Stimulated activated naive CD8-positive, alpha-beta T cell treated with anti-CD3 and anti-CD28 coated beads, Interleukin-15, amount 100 ng/mL, for 72 hours (primary cell): ENCODE measurements at places on chromosomes 1 and 21.
A peak's percentile ranks its signal among the peaks of the same experiment; 100 is the strongest.

GRCh38 chr21:43767984-43768867, 7.9 kb downstream of the CSTB start:
- DNase-seq, result no peak

GRCh38 chr1:28668956-28669723, 556 bp downstream of the GMEB1 start:
- DNase-seq, result peak; percentile 66

GRCh38 chr1:210025870-210026269, 87.9 kb downstream of the SYT14 start:
- no peak for DNase-seq

DNA sequence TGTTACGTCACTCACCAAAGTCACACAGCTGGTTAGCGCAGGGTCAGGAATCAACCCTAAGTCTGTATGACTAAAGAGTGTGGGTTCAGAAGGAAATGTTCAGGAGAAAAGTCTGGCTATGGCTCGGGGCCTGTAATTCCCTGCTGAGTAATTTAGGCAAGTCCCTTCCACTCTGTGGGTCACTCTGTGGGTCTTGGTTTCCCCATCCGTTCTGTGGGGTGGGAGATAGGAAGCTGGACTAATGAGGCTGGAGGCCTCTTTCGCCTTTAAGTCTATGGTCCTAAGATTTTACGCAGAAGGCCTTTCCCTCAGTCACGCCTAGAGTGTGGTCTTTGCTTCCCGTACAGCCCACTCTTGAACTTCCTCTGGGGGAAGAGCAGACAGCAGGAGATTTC, 14.3 kb upstream of the MED18 start:
- DNase-seq, result no peak

GRCh38 chr1:22096036-22096435, 43.5 kb downstream of the CDC42 start:
- no peak for DNase-seq

DNA sequence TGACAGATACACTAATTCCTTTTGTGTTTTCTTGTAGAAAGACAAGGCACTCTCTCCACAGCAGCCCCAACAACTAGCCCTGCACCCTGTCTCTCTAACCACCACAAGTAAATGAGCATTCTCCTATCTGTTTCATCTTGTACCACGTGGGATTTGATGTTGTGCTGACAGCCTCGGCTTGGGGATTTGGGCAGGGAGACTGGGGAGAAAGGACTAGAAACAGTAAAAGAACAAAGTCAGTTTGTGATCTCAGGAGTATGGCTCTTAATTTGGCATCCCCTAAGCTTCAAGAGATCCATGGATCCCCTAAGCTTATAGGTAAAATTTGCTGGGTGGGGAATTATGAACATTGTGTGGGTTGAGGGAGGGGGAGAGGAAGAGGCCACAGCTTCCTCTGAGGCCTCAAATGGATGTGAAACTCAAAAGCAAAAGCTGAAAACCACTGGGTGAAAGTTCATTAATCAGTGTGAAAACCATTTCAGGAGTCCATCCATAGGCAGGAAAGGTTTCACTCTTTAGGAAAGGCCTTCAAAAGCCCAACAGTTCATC, 3.1 kb downstream of the C1orf162 start:
- DNase-seq, result peak; percentile 51

DNA sequence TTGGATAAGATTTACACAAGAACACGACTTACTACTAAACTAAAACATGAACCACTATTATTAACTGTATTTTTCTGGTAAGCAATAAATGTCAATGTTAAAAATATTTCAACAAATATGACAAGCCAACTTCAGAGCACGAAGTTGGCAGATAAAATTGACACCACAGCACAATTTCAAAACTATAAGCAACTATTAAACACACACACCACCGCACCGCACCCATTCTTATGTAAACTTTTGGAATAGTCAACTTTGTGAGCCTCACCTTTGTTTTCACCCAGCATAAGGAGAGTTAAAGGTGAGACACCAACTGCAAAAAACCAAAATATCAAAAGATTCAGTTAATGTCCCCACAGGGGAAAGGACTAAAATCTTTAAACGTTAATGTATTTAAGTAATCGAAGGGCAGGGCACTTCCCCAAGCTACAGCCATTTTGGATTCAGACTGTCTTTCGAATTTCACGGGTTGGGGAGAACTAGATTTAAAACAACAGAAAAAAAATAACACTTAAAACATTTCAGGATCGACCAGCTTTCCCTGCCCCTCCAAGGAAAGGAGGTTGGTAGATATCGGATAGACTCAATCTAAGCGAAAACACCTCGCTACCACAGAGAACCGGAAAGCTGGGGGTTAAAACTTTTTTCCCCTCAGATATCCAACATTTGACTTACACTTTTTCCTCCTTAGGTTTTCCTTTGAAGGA, 872 bp downstream of the GPBP1L1 start:
- DNase-seq, result no peak

DNA sequence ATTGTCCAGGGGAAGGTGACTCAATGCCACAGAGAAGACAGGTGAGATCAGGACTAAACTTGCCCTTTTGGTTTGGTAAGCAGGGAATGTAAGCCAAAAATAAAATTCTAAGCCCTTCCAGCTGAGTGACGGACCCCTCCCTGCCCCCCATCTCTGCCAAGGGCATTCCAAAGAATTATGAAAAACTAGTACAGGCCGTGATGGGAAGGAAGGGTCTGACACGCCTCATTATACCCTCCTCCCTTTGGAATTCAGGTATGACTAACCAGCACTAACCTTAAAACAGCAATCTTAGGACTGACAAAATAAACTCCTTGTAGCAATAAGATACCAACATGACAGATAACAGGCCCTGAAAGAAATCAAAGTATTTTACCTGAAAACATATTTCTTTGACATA, 99.6 kb downstream of the GABPA start:
- no peak for DNase-seq

- no peak for DNase-seq
Observed at GRCh38 chr1:147785794-147786506, 25.5 kb upstream of the GJA5 start.

DNA sequence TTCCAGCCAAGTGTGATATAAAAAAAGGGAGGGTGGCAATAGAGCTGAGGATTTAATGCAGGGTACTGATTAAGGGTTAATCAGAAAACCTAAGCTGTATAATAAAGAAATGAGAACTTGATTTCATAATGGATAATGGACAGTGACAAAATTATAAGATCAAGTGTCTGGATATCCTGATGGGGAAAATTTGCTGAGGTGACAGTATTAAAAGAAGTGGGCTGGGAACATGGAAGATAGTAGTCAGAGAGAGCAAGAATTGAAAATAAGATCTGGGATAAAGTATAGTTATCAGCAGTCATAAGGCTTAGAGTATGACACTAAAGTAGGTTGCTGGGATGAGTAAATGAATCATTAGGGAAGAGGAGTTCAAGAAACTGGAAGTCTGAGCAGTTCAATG, 627.3 kb upstream of the RGS18 start:
- DNase-seq, result no peak

DNA sequence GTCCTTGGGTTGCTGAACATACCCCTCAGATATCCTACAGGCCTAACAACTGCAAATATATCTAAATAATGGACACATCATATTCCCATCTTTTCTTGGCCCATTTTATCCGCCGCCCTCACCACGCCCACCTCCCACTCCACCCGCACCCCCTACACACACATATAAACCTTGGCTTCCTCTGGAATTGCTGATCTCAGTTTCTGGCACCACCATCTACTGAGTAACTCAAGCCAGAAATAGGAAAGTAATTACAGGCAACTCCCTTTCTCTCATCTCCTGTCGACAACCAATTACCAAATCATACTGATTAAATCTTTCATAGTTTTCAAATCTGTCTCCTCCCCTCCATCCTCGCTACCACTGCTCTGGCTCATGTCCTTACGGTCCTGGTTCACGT, 4.7 kb downstream of the RGS8 start:
- no peak for DNase-seq

GRCh38 chr1:12078938-12079861, 16.1 kb downstream of the TNFRSF8 start:
- DNase-seq, result peak; percentile 52

GRCh38 chr1:10909697-10910680, 102.5 kb upstream of the TARDBP start:
- peak; percentile 76 for DNase-seq

GRCh38 chr1:178408871-178409270, 87.9 kb downstream of the CLEC20A start:
- no peak for DNase-seq

GRCh38 chr1:12524266-12524665, 93.7 kb downstream of the DHRS3 start:
- no peak for DNase-seq

GRCh38 chr1:228219245-228219961, 11.6 kb downstream of the OBSCN start:
- DNase-seq, result no peak

DNA sequence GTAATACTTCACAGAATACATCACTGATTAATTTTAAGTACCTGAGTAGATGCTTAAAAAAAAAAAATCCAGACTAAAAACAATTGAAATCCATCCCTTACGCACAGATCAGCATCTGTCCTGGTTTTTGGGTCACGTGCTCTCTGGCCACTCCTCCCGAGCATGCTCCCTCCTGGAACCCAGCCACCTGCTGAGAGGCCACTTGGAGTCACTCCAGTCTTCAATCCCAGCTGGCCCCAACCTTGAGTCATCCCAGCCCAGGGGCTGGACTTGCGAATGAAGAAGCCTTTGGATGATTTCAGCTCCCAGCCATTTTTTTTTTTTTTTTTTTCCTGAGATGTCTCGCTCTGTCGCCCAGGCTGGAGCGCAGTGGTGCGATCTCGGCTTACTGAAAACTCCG, 8.9 kb downstream of the MAP1LC3C start:
- no peak for DNase-seq

DNA sequence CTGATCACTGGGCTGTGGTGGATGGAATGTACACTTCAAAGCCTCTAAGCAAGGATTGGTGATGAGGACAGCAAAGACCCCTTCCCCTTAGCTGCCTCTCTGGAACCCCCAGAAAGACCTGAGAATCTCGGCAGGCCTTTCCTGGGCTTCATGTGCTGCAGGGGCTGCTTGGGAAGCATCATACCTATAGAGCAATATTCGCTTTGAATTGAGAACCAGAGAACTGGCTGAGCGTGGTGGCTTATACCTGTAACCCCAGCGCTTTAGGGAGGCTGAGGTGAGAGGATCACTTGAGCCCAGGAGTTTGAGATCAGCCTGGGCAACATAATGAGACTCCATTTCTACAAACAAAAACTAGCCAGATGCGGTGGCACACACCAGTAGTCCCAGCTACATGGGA, 22.0 kb downstream of the CSF1 start:
- DNase-seq, result no peak

GRCh38 chr1:9231648-9232332, 2.8 kb upstream of the H6PD start:
- no peak for DNase-seq
